Fibroblast of gingiva (primary cell): ENCODE measurements at places on chromosomes 3 and 15.

GRCh38 chr3:169809230-169809795 lies 3.4 kb upstream of the LRRIQ4 start:
- DNase-seq, result no peak

GRCh38 chr3:10523561-10523960 lies 18.2 kb upstream of the ATP2B2 start:
- DNase-seq, result no peak

DNA sequence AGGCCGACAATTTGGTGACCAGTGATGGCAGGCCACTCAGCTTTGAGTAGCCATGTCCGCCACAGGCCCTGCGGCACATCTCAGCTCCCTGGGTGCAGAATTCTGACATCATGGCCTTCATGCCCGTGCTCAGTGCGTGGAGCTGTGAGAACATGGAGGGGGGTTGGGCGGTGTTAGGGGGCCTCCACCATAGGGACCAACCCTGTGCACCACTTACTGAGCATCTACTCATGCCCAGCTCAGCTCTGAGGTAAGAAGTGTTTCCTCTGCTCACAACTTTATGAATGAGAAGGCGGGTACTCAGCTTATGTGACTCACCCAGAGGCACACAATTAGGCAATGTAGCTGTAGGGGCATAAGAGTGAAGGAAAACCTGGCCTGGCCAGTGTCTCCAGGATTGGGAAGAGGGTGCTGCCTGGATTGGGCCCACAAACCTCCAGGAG lies 10.5 kb downstream of the ACOX2 start:
- DNase-seq, result peak; percentile 87

- DNase-seq, result peak; percentile 26
Measured at GRCh38 chr3:99969136-99969535, 145.2 kb downstream of the FILIP1L start.

GRCh38 chr3:168933614-168934013 lies 729.9 kb downstream of the MECOM start:
- DNase-seq, result no peak

- peak; percentile 76 for DNase-seq
Measured at GRCh38 chr3:66467996-66468735, 32.7 kb downstream of the LRIG1 start.

GRCh38 chr3:74287557-74287956 lies 326.9 kb downstream of the CNTN3 start:
- DNase-seq, result no peak

- DNase-seq, result no peak
Measured at GRCh38 chr3:22373182-22373581, 622.2 kb upstream of the ZNF385D start.

DNA sequence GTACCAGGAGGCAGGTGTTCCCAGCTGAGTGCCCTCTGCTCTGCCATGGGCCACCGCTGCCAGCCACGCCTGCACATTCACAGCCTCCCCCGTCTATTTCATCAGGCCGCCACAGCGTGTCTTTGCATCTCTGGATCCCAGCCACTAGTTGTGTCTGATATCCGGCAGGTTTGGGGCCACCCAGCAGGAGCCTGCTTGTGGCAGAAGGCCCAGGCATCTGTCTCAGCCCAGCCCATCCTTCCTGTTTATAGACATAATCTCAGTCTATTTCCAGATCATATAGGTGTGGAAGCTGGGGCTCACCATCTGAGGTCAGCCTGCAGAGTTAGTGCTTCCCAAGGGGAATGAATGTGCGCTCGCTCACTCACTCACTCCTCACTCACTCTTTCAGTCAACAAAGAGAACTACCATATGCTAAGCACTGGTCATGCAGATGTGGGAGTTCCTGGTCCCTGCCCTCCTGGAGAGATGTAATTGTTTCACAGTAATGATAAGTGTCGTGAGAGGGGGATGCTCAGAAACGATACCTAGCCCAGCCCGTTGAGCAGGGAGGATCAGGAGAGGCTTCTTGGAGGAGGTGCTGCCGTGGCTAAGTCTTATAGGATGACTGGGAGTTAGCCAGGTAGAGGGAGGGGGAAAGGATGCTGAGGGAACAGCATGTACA lies 60.6 kb downstream of the FGD5 start:
- no peak for DNase-seq
